ENCODE measurements at places on chromosomes 7 and 10.

DNA sequence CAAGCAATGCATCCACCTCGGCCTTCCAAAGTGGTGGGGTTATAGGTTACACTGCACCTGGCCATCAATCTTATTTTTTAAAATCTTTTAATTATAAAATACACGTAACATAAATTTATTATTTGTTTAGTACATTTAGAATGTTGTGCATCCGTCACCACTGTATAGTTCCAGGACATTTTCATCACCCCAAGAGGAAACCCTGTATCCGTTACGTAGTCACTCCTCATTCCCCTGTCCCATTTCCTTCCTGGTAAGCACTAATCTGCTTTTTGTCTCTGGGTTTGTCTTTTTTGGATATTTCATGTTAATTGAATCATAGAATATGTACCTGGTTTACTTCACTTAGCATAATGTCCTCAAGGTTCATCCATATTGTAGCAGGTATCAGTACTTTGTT lies 51.2 kb downstream of the MAPK8 start:
- no peak for DNase-seq

DNA sequence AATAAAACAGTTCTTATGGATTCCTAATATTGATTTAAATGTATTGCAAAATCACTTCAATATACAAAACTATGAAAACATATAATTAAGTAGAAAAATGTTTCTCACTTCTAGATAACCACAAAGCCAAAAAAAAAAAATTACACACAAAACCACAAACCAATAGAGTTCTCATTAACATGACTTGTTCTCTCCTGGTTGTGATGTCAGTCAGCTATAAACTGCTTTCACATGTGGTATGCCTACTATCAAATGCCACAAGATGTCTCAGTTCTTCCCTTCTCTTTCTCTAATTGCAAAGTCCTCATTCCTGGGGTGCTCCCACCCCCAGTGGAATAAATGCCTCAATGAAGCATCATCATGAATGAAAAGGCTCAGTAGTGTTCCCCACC lies 16.6 kb downstream of the GNAI1 start:
- no peak for DNase-seq

GRCh38 chr10:99430116-99430450 lies 341 bp downstream of the GOT1 start:
- no peak for DNase-seq

- DNase-seq, result no peak
Observed at GRCh38 chr10:124745673-124746072, 1.5 kb upstream of the FAM53B start.

- DNase-seq, result no peak
Observed at GRCh38 chr10:109922358-109922975, 844 bp downstream of the XPNPEP1 start.

DNA sequence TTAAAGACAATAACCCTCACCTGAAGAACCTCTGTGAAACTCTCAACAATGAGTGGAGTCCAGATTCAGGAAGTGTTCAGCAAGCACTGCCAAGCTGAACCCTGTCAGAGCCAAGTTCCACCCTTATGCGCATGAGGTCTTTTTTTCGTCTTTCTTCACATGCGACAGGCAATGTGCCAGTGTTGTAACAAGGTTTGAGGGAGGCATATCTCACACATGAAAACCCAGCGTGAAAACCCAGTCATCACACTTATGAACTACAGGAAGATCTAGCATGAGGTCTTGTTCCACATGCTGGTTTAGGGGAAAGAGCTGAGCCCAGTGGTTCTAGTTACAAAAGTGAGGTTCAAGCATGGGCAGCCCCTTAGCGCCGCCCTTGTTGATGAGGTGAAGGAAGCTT lies 49.7 kb downstream of the RABGEF1 start:
- no peak for DNase-seq

DNA sequence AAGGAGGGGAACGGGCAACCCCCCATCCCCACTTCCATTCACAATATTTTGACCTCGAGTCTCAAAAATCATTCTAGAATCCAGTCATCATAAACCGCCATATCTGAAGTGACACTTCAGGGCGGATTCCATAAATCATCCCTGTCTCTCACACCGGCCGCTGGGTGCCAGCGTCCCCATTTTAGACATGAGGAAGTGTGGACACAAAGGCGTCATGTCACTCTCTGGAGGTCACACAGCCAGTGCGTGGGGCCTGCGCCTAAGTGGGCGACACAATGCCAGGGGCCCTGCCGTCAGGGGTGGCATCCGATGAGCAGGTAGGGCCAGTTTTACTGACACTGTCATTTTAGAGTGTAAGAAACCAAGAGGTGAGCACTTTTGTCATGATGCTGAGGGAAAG lies 19.5 kb downstream of the KCNH2 start:
- DNase-seq, result no peak

Data from GM10248 (cell line).